ENCODE measurements at places on chromosomes 5 and 9.

DNA sequence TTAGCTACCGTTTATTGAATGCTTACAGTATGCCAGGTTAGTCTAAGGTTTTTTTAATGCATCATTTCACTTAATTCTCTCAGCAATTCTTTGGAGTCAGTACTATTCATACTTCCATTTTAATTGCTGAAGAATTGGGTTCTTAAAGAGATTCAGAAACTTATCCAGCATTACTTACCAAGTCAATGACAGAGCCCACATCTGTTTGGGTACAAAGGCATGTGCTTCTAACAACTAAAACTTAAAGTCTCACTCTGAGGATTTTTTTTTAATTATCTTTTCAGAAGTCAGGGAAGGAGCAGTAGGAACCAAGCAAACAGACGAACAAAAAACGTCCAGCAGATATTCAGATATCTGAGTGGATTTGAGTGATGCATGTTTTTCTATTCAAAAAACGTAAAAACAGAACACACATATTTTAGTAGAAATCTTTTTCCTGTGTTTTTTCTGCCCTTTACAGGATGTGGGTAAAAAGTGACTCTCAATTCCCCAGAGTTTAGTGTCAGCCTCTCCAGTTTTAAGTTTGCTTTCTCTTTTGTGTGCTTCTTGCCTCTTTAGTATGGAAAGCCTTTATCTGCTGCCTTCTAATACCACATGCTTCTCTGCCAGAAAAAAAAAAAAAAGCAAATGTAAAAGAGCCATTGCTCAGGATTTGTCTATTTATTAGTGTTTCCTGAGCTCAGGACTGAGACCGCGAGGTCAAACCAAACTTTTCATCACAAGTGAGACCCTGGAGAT is 118.0 kb downstream of the PRKACG start:
- no peak for DNase-seq

GRCh38 chr5:79227484-79228025 is 8.4 kb upstream of the JMY start:
- no peak for DNase-seq

DNA sequence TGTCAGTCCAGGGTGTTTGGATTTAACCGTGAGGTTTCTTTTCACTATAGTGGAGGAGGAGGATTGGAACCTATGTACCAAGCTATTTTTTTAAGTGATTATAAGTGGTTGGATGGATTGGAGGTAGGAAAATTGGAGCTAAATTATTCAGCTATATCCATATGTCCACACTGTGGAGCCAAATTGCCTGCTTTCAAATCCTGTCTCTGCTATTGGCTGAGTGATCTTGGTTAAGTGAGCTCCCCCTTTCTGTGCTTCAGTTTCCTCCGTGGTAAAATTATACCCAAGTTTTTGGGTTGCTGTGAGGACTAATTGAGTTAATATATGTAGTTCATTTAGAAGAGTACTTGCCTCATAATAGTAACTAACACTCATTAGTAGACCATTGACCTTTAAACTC is 2.5 kb downstream of the CENPP start:
- no peak for DNase-seq

GRCh38 chr5:125558466-125558865 is 812.0 kb upstream of the ZNF608 start:
- DNase-seq, result no peak

DNA sequence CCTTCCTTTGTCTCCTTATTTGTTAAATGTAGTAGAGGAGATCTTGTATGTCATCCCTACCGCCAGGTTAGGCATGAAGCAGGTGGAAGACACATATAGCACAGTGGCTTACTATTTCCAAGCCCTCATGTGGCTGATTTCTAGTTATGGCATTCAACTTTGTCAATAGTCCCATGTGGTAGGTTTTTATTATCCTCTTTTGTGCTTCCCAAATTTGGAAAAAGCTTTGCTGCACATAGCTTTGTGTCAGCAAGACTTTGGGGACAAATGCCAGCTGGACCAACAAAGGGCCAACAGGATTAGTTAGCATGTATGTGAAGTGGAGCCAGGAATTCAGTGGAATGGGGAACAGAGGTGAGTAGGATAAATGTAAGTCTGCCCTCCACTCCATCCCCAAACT is 276.3 kb downstream of the PSAT1 start:
- DNase-seq, result no peak

GRCh38 chr9:19640014-19640413 is 148.8 kb downstream of the SLC24A2 start:
- DNase-seq, result no peak

- DNase-seq, result peak; percentile 13
Measured at GRCh38 chr9:134617246-134617645, 24.4 kb upstream of the COL5A1 start.

GRCh38 chr5:86977190-86977589 is 290.5 kb upstream of the RASA1 start:
- no peak for DNase-seq

Measured in lower lobe of right lung (tissue), 2 donors.